ENCODE measurements at places on chromosomes 6 and 20.

- no peak for DNase-seq
These were observed 17.9 kb downstream of the PNRC1 start for GRCh38 chr6:89098461-89098860.

DNA sequence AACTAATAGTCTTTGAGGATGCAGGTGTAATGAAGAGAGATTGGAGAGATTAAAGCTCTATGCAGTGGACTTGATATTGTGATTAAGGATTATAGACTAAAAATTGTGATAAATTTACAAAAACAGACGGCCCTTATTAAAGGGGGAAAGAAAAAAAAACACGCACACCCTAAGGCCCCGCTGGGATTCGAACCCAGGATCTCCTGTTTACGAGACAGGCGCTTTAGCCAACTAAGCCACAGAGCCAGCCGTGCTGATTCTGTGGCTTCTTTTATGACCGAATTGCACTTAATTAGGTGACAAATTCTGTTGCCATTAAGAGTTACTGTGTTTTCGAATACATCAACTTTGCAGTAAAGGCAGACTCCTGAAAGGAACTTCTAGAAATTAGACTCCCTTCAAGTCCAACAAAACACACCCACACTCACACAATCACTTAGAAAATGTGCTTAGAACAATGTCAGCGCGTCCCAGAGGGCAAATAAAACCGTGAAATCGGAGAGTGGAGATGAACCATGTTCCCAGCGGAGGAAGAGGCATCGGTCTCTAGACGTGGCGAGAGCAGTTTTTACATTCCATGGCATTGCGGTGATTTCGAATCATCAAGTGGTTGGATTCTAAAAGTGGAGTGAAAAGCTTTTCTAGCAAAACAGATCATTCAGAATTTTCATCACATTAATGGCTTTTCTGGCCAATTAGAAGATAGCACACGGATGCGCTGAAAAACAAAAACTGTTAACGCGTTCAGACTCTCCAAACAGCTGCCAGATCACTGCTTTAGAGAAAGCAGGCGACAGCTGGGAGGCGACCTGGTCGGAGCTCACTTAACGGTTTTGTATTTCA lies 122.6 kb downstream of the GPX5 start:
- peak; percentile 55 for DNase-seq

GRCh38 chr20:21583486-21584168 lies 69.8 kb upstream of the NKX2-2 start:
- DNase-seq: no peak

GRCh38 chr6:143689852-143690251 lies 12.1 kb downstream of the PHACTR2 start:
- DNase-seq: no peak

GRCh38 chr6:79170959-79171358 lies 63.5 kb downstream of the HMGN3 start:
- no peak for DNase-seq

DNA sequence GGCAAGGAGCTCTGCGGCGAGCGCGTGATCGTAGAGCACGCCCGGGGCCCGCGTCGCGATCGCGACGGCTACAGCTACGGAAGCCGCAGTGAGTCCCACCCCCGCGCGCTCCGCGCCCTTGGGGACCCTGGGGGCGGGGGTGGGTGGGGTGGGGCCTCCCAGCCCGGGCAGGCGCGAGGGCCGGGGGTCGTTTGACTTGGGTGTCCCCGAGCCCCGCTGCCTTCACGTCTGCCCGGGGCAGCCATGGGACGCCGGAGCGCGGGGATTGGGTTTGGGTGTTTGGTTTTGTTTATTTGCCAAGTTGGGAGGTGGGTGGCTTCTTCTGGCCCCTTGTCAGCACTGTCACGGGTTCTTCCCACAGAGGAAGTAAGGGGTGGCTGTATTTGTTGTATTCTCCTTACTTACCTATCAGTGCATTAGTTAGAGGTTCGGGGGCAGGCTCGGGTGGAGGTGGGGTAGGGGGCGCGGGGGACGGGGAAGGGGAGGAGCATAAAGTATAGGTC lies 777 bp downstream of the SRSF6 start:
- no peak for DNase-seq

GRCh38 chr6:123430970-123431369 lies 205.8 kb downstream of the TRDN start:
- no peak for DNase-seq

DNA sequence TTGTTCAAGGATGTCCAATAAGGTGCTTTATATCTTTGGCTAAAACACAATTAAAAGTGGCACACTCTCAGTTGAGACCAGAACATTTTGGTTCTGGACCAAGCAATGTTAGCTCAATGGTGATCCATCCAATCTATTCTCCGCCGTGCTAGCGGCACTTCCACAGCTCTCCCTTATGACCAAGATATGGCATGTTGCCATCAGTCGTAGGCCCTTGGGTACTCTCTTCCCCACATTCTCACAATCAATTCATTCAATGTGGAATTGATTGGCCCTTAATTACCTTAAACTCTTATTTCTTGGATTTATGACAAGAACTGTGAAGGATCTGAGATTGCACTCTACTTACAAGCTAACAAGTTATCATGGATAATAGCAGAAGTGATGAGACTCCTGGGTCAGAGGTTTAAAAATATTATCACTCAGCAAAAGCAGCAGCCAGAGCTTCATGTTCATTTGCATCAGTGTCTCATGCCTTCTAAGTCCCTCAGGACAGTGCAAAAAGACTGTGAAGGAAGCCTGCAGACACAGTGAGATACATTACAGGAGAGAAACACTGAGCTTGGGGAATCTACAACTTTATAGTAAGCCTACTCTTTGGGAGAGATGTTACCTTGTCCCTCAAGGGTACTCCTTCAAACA lies 80.0 kb upstream of the ARG1 start:
- DNase-seq: no peak

DNA sequence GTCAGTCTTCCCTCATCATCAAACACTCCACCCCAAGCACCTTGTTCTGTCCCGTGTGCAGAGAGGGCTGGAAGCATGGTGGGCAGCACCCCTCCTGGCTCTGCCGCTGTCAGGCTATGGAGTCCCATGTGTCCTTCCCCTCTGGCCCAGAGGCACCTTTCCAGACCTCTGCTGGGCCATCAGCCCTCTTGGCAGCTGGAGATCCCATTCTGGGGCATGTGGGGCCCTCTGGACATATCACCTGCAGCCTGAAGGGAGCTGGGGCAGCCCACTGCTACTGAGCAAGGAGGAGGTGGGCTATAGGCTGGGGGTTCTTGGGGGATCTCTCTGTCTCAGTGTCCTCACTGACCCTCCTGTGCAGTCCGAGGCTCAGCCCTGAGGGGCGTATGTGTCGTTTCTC lies 42.2 kb downstream of the SUN5 start:
- no peak for DNase-seq

DNA sequence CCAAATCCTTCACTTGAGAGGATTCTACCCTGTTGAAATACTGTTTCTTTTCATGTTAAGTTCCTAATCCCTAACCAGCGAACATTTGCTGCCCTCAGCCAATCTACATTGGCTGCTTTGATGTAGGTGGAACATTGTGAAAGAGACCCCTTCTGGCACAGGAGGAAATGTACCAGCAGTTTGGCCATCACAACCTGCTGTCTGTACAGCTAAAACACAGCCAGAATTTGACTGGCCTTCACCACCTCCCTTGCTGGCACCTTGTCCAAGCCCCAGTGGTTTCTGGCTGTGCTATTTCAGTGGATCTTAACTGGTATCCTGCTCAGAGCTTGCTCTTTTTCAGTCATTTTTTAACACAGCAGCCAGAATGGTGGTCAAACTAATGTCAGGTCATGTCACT lies 202.1 kb upstream of the EPHA7 start:
- DNase-seq: no peak

GRCh38 chr6:98124171-98124570 lies 710.2 kb upstream of the POU3F2 start:
- DNase-seq: no peak

- no peak for DNase-seq
These were observed 479.0 kb upstream of the CITED2 start for GRCh38 chr6:139853302-139853992.

DNA sequence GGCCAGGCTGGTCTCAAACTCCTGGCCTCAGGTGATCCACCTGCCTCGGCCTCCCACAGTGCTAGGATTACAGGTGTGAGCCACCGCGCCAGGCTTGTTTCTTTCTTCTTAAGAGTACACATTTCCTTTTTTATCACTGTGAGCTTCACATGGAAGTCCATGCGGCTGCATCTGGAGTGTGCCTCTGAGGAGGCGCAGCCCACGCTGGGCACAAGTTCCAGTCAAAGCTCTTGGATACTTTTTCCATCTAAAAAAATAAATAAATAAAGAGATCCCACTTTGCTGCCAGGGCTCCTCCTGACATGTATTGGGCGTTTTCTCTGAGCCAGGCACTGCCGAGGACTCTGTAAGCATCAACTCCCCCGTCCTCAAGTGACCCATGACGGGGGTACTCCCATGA lies 123.0 kb downstream of the PREX1 start:
- no peak for DNase-seq

DNA sequence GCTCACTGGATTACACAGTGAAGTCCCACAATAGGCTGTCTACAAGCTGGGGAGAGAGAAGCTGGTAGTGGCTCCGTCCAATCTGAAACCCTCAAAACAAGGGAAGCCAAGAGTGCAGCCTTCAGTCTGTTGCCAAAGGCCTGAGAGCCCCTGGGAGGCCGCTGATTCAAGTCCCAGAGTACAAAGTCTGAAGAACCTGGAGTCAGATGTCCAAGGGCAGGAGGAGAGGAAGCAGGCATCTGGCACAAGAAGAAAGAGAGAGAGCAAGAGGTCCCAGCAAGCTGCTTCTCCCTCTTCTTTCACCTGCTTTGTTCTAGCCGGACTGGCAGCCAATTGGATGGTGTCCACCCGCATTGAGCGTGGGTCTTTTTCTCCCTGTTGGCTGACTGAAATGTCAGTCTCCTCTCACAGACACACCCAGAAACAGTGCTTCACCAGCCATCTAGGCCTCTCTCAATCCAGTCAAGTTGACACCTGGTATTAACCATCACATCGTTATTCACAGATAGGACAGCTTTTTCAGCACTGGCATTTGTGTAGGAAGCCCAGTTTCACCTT lies 51.2 kb downstream of the CRYBG1 start:
- no peak for DNase-seq

DNA sequence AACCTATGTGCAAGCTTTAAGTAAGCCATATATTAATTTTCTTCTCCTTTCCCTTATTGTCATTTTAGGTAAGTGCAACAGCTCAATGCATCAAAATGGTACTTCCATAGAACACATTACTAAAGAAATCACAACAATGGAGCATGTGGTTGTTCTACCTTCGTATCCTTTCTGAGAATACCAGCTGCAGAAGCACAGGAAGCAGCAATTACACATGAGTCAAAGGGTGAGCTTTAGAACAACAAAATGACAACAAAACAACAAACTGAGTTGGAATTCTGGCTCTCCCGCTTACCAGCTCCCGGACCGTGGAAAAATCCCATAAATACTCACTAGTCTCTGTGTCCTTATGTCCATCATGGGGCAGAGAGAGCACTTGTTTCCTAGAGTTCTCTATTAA lies 108.9 kb downstream of the BCAS1 start:
- no peak for DNase-seq

- DNase-seq: no peak
These were observed 52.9 kb upstream of the MLN start for GRCh38 chr6:33856655-33857054.

DNA sequence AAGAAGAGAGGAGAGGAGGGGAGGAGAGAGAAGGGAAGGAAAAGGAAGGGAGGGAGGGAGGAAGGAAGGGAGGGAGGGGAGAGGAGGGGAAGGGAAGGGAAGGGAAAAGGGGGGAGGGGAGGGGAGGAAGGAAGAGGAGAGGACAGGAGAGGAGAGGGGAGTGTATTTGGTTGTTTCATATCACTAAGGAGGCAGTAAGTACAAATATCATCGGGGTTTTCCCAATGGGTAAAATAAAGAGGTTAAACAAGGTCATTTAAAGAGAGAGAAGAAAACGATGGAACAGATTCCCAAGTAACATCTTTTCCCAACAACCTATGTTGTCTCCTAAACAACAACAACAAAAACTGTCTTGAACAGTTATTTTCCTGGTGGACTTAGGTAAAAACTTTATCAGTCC lies 43.6 kb downstream of the MBOAT1 start:
- no peak for DNase-seq

DNA sequence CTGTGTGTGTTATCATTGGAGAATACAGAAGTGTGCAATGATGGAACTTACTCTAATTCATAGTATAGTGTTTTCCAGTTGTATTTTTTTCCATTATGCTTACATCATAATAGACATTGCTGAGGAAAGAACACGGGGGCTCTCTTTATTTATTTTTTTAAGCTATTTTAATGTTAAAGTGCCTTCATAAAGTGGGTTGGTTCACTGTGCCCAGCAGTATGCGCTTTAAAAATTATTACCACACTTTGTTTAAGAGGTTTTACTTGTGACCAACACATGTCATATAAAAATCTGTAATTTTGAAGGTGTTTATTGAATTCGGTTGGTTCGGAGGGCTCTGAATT lies 215.8 kb downstream of the TMEM242 start:
- no peak for DNase-seq
